ENCODE measurements at places on chromosomes 3 and 15.

GRCh38 chr3:46902188-46902631, 24.7 kb downstream of the PTH1R start:
- DNase-seq, result no peak

DNA sequence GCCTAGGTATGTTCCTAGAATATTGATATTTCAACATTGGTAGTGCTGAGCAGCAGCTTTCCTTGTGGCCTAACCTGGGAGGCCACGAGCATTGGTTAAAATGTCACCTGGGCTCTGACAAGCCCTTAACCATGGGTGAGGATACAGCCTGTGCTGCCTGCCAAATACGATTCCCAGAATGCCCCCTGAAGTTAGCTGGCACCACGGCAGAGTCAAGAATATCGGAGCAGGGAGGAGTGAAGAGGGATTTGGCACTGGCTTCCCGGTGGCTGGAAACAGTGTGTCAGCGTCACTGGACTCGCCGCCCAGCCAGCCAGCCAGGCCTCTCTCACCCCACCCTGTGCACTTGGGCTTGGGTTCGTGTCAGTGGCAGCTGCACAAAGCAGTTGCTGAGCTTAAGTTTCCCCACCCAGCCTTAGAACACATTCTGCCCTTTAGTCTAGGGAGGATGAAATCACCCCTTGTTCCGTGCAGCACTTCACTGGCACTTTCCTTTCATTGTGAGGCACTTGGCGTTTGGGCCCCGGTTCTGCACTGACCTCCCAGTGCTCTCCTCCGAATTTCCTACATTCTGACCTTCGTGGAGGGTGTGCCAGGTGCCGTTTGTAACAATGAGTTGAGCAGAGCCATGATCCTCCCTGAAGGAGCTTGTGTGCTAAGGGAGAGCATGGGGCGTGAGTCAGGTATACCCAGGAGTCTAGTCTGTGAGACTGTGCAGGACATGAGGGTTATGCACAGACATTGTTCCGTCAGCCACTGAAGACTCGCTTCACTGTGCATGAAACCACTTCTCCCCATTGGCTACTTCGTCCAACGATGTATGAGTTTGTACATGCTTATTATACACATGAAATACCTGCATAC, 152.8 kb upstream of the BHLHE40 start:
- DNase-seq, result no peak

DNA sequence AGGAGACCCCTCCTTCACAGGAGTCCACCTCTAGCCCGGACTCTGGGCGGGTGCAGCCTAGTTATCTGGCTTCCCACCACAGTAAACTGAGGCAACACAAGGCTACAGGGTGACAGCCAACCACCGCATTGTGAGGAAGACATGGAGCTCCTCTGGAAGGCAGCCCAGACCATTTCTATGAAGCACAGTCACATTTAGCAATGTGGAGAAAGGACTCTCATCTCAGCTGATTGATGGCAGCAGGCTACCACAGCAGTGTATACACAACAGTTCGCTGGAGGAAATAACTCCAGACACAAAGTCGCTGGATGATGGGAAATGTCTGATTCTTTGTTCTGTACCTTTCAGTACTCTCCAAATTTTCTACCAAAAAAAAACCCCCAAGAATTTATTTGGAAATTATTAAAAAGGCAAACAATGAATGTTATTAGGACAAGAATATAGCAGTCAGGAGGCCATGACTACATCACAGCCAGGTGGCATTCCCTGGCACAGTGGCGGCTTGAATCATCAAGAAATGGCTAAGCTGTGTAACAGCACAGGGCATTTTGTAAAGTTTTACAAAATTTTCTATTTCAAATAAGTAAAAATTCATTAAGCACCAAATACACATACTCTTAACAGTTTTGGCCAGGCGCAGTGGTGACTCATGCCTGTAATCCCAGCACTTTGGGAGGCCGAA, 40.1 kb downstream of the FAN1 start:
- no peak for DNase-seq

- DNase-seq, result no peak
Measured at GRCh38 chr3:190424108-190424477, 25.6 kb downstream of the TMEM207 start.

DNA sequence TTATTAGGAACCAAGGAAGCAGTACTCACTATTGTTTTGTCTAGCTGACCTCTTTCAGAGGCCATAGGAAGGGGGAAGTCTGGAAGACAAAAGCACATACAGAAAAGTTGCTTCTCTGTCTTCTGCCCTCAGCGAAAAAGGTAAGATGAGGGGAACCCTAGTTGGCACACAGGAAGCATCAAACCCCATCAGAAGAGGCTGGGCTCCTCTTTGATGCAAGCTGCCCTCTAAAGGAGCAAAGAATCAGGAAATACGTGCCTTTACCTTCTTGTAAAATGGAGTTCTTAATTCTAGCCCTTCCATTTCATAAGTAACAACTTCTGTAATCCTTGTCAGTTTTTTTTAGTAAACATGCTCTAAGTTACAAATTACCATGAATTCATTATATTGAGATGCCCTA, 12.5 kb downstream of the SPINK8 start:
- no peak for DNase-seq

DNA sequence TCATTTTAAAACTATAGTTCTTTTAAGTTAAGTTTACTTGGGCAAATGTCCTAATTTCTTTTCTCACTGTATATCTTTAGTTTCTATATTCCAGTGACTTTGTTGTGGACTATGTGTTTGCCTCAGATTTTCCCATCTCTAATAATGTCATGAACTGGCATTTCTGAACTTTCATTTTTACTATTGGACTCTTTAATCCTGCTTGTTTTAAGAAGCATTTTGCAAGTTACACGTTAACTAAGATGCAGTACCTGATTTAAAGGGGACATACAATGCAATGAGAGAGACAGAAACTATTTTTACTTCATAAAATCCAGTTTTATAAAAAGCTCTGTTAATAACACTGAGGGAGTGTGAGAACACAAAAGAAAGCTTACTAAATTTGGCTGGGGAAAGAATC, 58.6 kb upstream of the PHLDB2 start:
- DNase-seq, result peak; percentile 26
